ENCODE measurements at places on chromosomes 7 and 10. TPM values are rescaled to one million over a fixed set of nuclear protein-coding genes. Genes with fewer than 3 reads are reported as not detected.

Gene PRKCQ
- 17.5 TPM for total RNA-seq

DNA sequence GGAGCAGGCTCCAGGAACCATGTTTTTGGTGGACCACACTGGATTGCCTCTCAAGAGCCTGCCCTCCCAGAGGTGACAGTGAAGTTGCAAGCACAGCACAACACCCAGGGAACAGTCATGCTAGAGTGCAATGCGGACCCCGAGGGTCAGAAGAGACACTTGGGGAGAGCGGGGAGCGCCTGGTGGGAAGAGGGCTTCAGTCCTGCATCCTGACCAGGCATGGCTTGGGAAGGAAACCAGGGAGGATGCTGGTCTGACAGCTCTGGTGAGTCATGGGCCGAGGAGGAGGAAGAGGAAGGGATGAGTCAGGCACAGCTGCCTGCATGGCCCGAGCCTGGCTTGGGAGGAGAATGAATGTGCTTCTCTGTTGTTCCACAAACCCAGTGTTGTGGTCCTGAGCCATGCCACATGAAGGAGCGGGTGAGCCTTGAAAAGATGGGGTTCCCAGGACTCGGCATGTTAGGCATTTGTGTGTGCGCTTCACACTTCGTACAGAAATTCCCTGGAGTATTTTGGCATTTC is 29.5 kb upstream of the ANKRD2 start:
- no peak for DNase-seq

- DNase-seq, result no peak
These were observed 3.3 kb downstream of the PTPN12 start for GRCh38 chr7:77540402-77540822.

- no peak for DNase-seq
These were observed 18.2 kb upstream of the KIAA1549 start for GRCh38 chr7:138999414-138999813.

Gene C10orf62
- 1.6 TPM for total RNA-seq

- DNase-seq, result no peak
These were observed 570.6 kb downstream of the GRM8 start for GRCh38 chr7:126682176-126682575.

- no peak for DNase-seq
These were observed 24.7 kb downstream of the AUTS2 start for GRCh38 chr7:69622960-69623359.

GRCh38 chr7:71021131-71021530 is 110.8 kb upstream of the GALNT17 start:
- DNase-seq, result no peak

DNA sequence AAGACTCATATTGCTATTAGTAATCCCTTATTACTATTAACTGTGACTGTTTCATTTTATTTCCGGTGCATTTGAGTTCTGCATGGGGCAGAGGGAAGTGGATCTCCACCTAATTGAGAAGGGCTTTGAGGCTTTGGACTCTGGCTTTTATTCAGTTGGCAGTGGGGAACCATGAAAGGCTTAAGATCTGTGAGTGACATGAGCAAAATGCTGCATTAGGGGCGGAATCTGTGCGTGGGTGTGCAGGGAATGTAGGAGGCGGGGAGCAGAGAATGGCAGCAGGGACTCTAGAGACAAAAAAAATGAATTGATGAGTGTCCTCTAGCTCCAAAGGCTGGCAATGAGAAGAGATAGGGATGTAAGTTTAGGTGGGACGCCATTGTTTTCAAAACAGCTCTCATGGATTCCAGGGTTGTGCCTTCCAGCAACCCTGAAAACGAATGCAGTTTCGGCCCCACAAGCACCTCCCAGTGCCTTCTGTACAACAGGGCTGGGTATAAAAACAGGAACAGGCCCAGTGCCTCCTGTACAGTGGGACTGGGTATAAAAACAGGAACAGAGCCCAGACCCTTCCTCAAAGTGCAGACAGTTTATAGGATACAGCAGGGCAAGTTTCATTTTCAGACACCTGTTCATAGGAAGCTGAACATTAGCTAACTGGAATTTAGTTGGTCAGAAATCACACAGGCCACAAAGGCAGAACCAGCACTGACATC is 663.3 kb upstream of the FOXK1 start:
- DNase-seq, result no peak

DNA sequence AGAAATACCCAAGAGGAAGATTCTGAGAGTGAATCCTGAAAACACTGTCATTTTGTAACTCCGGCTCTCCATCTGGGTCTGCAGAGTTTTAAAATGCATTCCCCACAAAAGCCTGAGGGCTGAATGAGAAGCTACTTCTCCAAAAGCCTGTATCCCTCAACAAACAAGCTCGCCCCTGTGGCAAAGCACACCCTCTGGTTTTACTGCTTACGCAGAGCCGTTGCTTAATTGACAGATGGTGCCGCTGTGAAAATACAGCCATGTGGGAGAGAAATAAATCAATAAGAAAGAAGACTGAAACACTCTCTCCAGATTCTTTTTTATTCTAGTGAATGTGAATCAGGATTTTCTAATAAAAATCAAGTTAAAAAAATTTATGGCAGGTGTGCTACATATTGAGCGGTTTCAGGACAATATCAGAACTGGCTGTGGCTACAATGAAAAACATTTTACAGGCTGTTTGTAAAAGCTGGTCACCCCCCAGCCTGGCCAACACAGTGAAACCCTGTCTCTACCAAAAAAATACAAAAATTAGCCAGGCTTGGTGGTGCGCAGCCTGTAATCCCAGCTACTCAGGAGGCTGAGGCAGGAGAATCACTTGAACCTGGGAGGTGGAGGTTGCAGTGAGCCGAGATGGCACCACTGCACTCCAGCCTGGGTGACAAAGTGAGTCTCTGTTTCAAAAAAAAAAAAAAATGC is 32.5 kb downstream of the C7orf33 start:
- no peak for DNase-seq

- DNase-seq, result no peak
These were observed 740.5 kb downstream of the SORCS1 start for GRCh38 chr10:106424054-106424453.

- peak; percentile 93 for DNase-seq
These were observed at the start of the genes VTI1A and ZDHHC6 for GRCh38 chr10:112446855-112447619. VTI1A (plus strand) TSS chr10:112447215; CDS start chr10:112447374, 159 bp downstream. ZDHHC6 (minus strand) TSS chr10:112446914; CDS start chr10:112445436, 1,478 bp downstream.

GRCh38 chr10:33180921-33181320 is 153.5 kb downstream of the NRP1 start:
- no peak for DNase-seq

DNA sequence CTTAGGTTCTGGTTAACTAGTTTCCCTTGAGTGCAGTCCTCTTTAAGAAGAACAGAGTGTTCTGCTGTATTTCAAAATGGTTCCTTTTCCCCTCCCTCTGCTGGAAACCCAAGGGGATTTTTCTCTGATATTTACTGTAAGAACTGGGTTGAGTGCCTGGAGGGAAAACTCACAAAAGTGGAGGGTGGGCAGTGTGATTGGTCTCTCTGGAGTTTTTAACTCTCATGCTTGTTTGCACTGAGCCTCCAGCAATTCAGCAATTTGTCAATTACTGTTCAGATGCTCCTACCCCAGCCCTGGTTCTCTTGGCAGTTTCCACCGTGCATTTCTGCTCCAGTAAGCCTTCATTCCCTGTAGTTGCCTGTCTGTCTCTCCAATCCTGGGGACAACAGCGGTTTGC is 273.4 kb upstream of the SORCS1 start:
- no peak for DNase-seq

DNA sequence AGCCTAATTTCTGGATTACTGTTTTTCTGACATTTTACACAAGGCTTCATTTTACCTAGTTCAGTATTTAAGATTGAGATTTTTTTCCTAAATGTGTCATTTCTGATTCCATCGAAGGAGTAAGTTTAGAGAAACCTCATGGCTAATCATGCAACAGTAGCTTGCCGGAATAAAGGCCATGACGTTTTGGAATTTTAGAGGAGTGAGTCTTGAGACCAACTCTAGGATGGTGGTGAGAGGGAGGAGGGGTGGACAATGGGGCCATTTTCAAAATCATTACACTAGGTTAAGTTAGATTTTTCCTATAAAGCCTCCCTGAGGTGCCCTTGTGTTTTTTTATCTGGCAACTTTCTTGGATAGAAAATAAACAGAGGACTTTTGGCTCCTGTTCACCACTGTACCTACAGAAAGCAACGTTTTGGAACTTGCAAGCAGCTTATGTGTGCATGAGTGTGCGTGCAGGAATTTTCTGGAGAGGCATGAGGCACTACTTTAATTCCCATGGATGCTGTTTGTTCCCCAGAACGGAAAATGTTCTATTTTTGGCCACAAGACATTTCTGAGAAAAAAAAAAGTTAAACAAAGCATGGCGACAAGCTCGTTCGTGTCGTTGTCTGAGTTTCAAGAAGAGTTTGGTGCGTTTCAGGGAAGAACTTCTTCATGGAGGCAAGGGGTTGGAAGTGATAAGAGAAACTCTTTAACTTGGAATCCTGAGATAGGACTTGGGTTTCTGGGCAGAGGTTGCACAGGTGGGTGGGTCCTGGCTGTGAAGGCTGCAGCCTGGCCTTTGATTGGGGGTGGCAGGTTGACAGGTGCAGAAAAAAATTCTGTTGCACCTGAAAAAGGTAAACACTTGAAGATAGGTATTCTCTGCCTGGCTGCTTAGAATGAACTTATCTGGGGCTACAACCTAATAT is 178.1 kb downstream of the PTEN start:
- DNase-seq, result no peak

Gene PAX2
- 102 TPM for total RNA-seq

GRCh38 chr7:125423458-125424155 is 494.0 kb upstream of the POT1 start:
- DNase-seq, result peak; percentile 12

Gene PSD
- 2.2 TPM for total RNA-seq

Gene GIMAP2
- total RNA-seq, result 19.5 TPM

GRCh38 chr7:84524714-84525694 is 330.4 kb upstream of the SEMA3A start:
- DNase-seq, result no peak

Gene LFNG
- total RNA-seq, result 18.4 TPM

DNA sequence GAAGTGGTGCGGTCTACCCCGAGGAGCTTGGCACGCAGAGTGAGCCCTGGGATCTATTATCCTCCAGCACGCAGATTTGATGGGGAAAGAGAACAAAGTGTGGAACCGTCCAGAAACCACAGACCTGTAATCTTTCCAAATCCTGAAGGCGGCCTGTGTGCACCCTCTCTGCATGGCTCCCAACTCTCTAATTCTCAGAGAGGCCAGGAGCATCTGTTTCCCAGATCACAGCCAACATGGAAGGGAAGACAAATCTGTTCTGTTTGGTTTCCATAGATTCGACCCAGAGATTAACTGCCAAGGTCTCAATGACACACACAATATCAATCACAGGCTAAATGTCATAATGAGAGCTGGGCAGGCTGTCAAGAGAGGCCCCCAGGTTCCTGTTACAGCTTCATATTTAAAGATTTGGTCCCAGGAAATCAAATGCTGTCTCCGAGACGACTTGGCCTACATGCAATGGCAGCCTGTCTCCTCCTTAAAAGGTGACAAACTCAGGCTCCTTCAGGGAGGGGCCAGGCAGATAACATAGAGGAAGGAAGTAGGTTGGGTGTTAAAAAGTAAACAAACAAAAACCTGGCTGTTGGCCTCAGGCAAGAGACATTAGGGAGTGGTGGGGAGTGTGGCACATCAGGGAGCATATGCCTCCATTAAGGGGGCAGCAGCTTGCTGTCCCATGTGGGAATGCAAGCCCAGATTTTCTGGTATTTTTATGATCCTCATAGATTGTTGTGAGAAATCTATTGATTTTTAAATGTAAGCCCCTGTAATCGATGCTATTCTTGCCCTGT is 48.8 kb upstream of the SAMD8 start:
- DNase-seq, result no peak

GRCh38 chr10:103678178-103678526 is 177.2 kb downstream of the SH3PXD2A start:
- DNase-seq, result peak; percentile 88

GRCh38 chr10:1671366-1672000 is 65.8 kb downstream of the ADARB2 start:
- no peak for DNase-seq

DNA sequence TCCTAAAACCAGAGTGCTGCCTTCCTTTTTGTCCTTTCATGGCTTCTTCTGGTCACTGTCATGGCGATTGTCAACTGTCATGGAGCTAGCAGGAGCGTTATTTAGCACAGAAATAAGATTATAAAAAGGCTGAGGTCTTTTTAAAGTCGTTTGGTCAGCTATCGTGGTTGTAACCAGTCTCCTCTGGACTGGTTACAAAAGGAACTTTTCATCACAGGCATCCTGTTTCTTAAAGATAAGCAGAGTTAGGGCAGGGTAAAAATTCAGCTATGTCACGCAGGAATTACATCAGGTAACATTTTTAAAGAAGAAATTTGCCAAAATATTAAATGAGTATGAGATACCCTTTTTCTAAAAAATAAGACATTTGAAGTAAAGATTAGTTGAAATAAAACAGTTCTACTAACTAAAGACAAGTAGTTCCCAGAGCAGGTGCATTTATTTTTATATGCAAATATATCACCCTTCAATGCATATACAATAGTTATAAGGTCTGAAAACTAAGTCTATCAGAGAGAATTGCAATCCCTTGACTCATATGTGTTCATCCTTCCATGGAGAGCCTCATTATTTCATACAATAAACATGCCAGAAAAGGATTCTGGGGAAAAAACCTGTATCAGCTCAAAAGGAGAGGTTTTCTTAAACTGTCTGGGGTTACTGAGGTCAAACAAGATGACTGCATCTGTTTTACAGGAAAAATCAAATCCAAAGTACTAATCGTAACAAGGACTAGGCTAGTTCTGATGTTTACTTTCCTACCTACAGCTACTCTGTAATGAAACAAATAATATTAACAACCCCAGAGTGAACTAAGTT is 20.9 kb downstream of the FAM24A start:
- DNase-seq, result no peak

Gene PNLIPRP3
- not detected for total RNA-seq

Gene LDB3
- 7.7 TPM for total RNA-seq

- no peak for DNase-seq
These were observed 7.9 kb upstream of the ATE1 start for GRCh38 chr10:121935702-121936101.

- DNase-seq, result no peak
These were observed 434.4 kb downstream of the AUTS2 start for GRCh38 chr7:70032649-70033048.

Gene CRPPA
- 5.9 TPM for total RNA-seq

Gene IL2RA
- total RNA-seq, result 11.9 TPM

GRCh38 chr7:105760551-105761447 is 115.6 kb downstream of the ATXN7L1 start:
- no peak for DNase-seq

Gene SPAM1
- not detected for total RNA-seq

Gene TACC2
- 81.0 TPM for total RNA-seq

- DNase-seq, result peak; percentile 94
These were observed 14.5 kb upstream of the PAX2 start for GRCh38 chr10:100730725-100731406.

DNA sequence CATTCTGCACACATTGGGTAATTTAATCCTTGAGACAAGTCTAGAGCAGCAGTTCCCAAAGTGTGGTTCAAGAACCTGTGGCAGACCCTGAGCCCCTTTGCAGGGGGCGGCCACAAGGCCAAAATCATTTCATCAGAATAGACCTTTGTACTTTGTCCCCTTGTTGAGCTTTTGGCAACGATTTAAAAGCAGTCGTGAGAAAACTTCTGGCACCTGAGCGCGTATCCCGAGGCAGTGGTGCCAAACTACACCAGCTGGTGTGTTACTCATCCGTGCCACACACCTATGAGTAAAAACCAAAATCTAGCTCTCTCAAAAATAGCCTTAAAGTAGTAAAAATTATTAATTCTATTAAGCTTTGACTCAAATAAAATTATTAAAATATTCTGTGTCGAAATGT is 306.8 kb downstream of the SDK1 start:
- no peak for DNase-seq

Gene TMEM254
- 21.1 TPM for total RNA-seq

Gene MKX
- 1.3 TPM for total RNA-seq

All from kidney (tissue), 22 donors.